ENCODE measurements at places on chromosomes 5 and 9. TPM values are rescaled to one million over a fixed set of nuclear protein-coding genes. Genes with fewer than 3 reads are reported as not detected.

The PTGES2 gene
- total RNA-seq: 84.0 TPM

The GHR gene
- 0.49 TPM for total RNA-seq

The PCDHGA9 gene
- total RNA-seq: 6.1 TPM

The RANBP6 gene
- total RNA-seq: 11.4 TPM

The CENPK gene
- total RNA-seq: 3.4 TPM

The BTNL9 gene
- total RNA-seq: not detected

The BRINP1 gene
- total RNA-seq: 0.51 TPM

The IL11RA gene
- 15.2 TPM for total RNA-seq

The OR2V1 gene
- not detected for total RNA-seq

The ALDH1B1 gene
- total RNA-seq: 74.2 TPM

The FGD3 gene
- under 0.01 TPM for total RNA-seq

The NUDT12 gene
- 4.6 TPM for total RNA-seq

The LMX1B gene
- 0.63 TPM for total RNA-seq

The PFN3 gene
- total RNA-seq: not detected

The SPATA31C1 gene
- total RNA-seq: 0.13 TPM

The SLC31A1 gene
- total RNA-seq: 12.1 TPM

The CD180 gene
- total RNA-seq: not detected

The OR1J2 gene
- not detected for total RNA-seq

The MLLT3 gene
- total RNA-seq: 22.9 TPM

The IFNB1 gene
- not detected for total RNA-seq

The ARHGEF39 gene
- 0.89 TPM for total RNA-seq

The ADAMTS12 gene
- total RNA-seq: 5.1 TPM

The PCDHB2 gene
- 0.76 TPM for total RNA-seq

The CCDC187 gene
- total RNA-seq: 0.25 TPM

The NACC2 gene
- 42.2 TPM for total RNA-seq

The APBA1 gene
- 8.0 TPM for total RNA-seq

The DMXL1 gene
- total RNA-seq: 17.5 TPM
